ENCODE measurements at places on chromosomes 1 and 21. TPM values are rescaled to one million over a fixed set of nuclear protein-coding genes. Genes with fewer than 3 reads are reported as not detected.

GRCh38 chr1:64482720-64483119 lies 12.8 kb downstream of the CACHD1 start:
- DNase-seq = no peak

Gene HEYL
- 1.3 TPM for total RNA-seq

DNA sequence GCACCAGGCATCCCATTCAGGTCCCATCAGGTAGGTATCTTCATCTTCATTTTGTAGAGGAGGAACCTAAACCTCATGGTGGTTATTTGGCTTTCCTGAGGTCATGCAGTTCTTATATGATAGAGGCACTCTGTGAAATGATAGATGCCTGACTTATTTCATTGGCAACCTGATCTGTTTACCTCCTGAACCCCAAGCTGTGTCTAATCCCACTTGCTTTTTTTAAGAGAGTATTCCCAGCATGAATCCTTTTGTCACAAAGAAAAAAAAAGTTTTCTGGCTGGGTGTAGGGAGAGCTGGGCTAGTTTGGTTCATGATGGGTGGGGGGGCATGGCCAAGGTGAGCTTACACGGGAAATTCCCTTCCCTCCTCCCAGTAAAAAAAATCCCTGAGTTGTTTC lies 154.2 kb downstream of the TENT5C start:
- DNase-seq = no peak

DNA sequence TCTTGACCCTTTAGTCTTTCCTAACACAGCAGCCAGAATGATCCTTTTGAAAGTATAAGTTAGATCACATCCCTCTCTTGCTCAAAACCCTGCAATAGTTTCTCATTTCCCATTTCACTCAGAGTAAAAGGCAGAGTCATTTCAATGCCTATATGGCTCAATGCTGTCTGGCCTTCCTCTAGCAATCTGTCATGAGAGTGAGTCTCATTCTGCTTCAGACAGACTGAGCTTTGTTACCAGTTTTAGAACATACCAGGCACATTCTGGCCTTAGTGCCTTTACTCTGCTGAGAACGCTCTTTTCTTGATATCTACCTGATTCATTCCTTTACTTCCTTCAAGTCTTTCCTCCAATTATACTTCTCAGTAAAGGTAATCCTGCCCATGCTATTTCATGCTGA lies 372.8 kb upstream of the PKN2 start:
- DNase-seq = no peak

- no peak for DNase-seq
These were observed 4.0 kb downstream of the CDKN2C start for GRCh38 chr1:50973875-50974617.

- no peak for DNase-seq
These were observed 56.3 kb upstream of the COA6 start for GRCh38 chr1:234316937-234317336.

Gene HNRNPCL2
- not detected for total RNA-seq

DNA sequence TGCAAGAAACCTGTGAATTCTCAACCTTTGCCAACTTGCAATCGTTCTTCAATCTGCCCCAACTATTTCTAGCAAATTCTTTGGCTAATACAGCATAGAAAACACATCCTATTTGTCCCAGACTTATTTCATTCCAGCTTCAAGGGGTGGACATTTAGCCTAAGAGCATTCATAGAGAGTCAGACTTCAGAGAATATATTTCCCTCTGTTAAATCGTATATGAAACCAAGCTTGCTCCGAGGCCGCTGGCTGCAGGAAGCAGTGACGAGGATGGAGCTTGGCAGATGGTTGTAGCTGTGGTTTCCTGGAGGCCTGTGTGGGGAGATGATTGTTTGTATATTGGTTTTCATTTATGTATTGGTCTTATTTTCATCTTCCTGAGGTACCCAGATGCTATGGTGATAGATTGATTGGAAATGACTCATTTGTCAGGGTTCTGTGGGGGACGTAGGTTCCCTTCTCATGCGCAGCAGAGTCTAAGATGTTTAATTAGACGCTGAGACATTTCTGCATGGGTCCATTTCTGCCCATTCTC lies 26.1 kb downstream of the MAN1C1 start:
- no peak for DNase-seq

DNA sequence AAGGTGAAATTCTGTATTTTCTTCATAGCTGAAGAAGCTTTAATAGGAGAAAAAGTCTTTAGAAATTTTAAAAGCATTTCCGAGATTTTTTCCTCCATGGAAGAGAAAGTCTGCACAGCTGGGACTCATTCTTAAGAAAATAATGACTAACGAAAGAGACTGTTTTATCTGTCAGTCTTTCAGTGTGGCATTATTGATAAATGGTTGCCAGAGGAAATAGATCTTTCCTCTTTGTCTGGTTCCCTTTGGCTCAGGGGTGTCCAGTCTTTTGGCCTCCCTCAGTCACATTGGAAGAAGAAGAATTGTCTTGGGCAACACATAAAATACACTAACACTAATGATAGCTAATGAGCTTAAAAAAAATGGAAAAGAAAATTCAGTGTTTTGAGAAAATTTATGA lies 49.9 kb downstream of the KDM1A start:
- no peak for DNase-seq

Gene AGL
- 26.7 TPM for total RNA-seq

DNA sequence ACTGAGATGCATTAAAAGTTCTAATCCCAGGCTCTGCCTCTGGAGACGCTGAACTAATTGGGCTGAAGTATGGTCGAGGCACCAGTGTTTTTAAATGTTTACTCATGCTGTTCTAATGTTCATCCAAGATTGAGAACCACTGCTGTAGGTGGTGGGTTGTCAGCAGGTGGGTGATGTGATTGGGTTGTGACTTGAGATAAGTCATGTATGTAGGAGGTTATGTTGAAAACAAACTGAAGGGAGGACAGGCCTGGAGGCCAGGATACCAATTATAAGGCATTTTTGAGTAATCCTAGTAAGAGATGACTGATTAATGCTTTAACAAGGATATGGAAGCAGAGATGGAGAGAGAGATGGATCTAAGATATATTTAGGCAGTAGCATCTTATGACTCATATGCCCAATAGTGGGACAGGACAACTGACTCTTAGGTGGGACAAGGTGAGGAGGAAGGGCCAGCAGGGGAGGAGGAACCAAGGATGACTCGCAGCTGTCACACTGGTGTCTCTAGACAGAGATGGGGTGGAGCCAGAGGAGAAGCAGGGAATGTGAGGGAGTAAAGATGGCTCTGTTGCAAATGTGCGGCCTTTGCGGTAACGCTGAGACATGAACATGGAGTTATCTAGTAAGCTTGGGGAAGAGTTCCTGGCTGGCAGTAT lies 29.3 kb downstream of the RAB4A start:
- no peak for DNase-seq

- peak; percentile 11 for DNase-seq
These were observed 479 bp downstream of the SELENOF start for GRCh38 chr1:86913399-86913895.

Gene LCK
- 1.1 TPM for total RNA-seq

- DNase-seq = no peak
These were observed 13.6 kb upstream of the LYPLAL1 start for GRCh38 chr1:219159946-219160645.

- no peak for DNase-seq
These were observed 15.8 kb upstream of the SLC25A44 start for GRCh38 chr1:156177919-156178654.

GRCh38 chr1:220550811-220551399 lies 23.0 kb downstream of the MARK1 start:
- DNase-seq = no peak

GRCh38 chr1:51417496-51418383 lies 87.4 kb upstream of the TTC39A start:
- DNase-seq = no peak

- DNase-seq = no peak
These were observed 30.8 kb upstream of the GLIS1 start for GRCh38 chr1:53769780-53770179.

DNA sequence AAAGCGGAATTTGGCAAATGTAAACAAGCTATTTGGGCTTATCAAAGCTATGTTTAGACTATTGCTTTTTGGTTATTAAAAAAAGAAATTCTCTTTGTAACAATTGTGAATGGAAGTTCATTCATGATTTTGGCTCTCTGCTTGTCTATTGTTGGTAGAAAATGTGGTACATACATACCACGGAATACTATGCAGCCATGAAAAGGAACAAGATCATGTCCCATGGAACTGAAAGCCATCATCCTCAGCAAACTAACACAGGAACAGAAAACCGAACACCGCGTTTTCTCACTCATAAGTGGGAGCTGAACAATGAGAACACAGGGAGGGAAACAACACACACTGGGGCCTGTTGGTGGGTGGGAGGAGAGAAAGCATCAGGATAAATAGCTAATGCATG lies 465.4 kb downstream of the SETD4 start:
- DNase-seq = no peak

GRCh38 chr1:163725551-163725950 lies 403.8 kb downstream of the NUF2 start:
- no peak for DNase-seq

DNA sequence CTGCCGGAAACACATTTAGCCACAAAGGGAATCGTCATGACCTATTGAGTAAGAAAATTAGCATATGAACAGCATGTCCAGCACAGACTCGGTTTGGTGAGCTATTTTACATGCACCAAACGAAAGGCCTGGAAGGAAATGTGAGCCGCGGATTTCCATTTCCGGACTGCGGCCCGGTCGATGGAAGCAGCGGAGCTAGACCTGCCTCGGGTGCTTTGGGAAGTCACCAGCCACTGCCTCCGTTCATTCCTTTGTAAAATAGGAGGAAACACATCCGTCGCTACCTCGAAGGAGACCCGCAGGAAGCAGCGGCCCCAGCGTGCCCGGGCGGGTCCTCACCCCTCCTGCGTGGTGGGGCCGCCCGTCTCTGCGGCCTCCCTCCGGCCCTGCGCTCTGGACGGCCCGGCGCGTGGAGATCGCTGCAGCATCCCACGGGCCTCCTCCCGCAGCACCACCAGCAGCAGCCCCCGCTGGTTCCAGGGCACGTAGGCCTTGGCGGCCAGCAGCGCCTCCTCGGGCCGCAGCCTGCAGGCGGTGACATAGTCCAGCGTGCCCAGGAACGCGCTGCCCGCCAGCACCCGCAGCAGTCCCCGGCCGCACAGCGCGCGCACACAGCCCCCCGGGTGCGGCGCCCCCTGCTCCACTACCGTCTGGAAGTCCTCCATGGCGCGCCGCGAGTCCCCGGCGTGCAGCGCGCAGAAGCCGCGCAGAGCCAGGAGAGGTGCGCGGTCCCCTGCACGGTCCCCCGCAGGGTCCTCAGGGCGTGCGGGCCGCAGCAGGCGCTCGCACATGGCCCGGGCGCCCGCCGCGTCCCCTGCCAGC lies 12.1 kb downstream of the TTC34 start:
- DNase-seq = no peak

Gene MXRA8
- 0.64 TPM for total RNA-seq

Gene PGLYRP3
- total RNA-seq = 1.1 TPM

DNA sequence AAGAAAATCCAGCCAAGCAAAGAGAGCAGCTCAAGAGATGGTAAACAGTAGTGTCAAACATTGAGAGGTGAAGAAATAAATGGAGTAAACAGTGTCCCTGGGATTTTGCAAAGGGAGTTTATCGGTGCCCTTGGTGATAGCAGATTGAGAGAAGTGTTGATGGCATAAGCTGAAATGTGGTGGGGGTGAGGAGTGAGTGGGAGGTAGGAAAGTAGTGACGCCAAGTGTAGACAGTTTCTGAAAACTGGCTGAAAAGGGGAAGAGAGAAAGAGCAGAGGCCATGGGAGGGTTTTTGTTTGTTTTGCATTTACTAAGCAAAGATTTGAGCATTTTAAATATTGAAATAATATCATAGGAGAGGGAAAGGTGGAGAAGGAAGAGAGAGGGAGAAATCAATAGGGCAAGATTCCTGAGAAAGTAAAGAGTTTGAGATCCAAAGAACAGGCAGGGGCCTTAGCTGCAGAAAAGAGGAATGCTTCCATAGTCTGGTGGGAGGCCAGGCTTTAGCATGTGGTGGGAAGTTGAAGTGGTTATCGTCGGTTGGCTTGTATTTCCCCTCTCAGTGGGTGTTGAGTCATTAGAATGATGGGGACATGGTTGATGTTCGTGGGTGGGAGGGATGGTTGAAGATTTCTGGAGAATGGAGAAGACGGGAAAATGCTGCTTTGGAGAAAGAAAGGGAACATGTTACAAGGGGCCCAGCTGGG lies 26.8 kb upstream of the RASAL2 start:
- no peak for DNase-seq

Gene OR2L8
- total RNA-seq = not detected

DNA sequence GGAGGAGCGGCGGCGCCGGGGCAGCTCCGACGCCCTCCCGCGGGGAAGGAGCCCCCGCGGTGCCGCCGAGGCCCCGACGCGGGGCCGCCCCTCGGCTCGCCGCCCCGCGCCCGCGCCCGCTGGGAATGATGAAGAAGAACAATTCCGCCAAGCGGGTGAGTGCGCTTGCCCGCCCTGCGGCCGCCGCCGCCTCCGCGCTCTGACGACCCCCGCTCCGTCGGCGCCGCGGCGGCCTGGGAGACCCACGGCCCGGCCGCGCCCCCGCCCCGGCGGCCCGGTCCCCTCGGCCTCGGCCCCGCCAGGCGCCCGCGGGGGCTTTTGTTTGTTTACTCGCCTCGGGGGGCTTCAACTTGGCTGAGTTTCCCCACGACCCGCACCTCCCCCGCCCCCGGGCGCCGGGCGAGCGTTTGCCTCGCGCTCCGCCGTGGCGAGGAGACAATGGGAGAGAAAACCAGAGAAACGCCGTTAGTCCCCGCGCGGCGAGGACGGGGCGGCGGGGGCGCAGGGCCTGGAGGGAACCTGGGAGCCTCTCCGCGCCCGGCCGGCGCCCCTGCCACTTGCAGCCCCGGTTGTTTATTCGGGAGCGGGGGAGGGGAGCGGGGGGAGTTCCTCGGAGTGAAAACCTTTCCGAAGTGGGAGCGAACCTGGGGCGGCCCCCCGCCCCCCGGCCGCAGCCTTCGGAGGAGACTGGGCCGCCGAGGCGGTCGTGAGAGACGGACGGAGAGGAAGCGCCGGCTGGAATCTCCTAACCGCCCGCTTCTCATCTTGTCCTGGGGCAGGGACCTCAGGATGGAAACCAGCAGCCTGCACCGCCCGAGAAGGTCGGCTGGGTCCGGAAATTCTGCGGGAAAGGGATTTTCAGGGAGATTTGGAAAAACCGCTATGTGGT lies 661 bp downstream of the PLEKHO1 start:
- peak; percentile 43 for DNase-seq
